Mesenchymal stem cell (in vitro differentiated cells and primary cell): ENCODE measurements at places on chromosomes 12 and 14.

- DNase-seq = no peak
Observed at GRCh38 chr12:66160704-66161103, 9.1 kb downstream of the TMBIM4 start.

DNA sequence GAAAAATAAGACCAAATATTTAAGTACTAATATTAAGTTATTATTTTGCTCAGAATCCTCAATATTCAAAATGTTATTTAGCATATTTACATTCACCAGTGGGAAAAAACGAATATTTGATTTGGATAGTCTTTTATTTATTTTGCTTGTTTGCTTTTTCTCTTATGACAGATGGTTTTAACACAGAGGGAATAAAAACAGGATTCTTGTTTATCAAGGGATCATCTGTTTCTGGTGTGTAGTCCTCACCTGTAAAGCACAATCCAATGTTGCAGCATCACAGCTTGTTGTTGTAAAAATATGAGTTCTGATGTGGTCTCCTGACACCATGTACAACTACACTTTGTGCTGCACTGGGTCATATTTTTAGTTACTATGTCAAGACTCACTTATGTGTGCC is 103.9 kb downstream of the AVPR1A start:
- no peak for DNase-seq

DNA sequence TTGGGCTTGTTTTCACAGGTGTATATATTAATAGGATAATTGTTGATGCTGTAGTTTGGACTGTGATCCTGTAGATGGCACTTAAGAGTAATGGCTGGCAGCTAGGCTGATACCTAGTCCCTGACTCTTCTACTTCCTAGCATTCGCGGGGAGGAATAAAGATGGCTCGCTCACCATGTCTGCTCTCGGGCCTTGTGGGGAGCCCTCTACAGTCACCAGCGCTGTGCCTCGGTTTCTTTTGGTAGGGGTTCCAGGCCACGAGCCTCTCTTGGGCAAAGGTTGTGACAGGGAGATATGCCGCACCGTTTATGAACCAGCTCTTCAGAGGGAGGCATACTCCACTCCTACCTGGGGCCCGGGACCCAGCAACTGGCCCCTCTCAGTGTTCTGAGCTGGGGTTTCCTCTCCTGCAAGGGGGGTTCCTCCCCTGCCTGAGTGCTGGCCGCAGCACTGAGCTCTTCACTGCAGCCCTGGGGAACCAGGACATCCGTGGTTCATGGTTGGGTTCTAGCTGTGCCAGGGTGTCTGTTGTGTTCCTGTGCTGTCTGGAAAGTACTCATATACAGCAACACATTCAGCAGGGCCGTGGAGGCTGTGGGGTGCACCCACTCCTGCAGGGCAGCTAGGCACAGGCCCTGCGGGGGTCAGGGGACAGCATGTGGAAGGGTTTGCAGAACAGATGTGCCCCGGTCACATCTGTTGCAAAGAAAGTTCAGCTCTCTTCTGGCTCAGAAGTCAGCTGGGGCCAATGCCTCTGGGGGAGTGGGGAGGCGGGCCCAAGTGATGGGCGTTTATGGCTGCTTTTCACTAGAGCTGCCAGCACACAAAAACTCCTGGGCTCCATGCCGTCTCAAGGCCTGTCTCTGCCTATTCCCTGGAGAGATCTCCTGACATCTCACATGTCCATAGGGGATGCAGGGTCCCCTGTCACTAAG is 147.9 kb downstream of the PPFIA2 start:
- no peak for DNase-seq

DNA sequence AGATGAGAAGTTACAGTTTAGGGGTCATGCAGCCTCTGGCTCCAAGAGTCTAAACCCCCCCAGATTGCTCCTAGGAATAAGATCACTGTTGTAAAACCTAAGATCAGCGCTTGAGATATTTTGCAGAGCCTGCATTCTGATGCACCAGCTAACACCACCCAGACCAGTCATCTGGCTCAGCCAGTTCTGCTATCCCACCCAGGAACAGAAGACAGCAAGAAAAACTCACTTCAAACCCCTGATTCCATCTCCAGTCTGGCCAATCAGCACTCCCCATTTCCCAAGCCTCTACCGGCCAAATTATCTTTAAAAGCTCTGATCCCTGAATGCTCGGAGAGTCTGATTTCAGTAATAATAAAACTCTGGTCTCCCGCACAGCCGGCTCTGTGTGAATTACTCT is 158.6 kb downstream of the ZNF664 start:
- DNase-seq = no peak

DNA sequence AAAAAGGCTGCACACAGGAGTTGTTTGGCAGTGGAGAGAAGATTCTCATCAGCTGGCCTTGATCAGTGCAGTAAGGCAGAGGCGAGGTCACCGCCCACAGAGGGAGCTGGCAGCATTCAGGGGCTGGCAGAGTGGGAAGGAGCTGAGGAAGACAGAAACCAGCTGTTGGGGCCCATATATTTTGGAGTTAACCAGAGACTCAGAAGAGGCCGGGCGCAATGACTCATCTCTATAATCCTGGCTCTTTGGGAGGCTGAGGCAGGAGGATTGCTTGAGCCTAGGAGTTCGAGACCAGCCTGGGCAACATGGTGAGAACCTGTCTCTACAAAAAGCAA is 17.7 kb downstream of the SMCO2 start:
- DNase-seq = peak; percentile 18

DNA sequence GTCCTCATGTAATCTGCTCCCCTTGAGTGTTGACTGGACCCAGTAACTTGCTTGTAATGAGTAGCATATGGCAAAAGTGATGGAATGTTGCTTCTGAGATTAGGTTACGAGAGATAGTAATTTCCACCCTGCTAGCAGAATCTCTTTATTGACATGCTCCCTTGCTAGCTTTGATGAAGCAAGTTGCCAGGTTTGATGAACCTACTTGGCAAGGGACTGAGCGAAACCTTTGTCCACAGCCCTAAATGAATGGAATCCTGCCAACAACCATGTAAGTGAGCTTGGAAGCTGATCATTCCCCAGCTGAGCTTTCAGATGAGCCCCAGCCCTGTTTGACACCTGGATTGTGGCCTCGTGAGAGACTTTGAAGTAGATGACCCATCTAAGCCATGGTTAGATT is 120.8 kb upstream of the PLXNC1 start:
- no peak for DNase-seq

DNA sequence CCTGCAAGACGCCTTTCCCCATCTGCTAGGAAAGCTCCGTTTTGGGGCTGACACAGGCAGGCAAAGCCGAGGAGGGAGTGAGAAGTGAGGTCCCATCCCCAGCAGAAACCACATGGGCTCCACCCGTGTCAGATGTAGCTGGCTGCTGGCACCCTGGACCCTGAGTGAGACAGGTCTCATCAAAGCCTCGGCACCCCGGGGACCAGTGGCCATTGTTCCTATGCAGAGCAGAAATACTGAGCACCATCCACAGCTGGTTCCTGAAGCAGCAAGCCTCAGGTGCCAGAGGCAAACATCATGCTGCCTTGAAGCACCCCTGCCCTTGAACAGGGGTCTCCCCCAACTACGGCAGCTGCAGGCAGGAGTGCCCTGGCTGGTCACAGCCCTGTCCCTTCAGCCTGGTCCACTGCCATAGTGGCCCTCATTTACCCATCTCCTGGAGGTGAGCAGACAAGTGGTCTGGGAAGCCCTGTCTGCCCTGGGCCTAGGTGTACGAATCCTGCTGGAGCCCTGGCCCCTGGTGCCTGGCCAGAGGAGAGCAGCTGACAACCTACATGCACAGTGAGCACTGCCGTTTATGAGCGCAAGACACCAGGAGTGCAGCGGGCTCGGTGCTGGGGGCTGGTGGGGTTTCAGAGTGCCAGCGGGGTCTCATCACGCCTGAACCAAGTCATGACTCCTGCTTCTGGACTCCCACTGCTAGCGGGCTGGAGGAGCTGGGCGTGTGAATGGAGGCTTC is 289.8 kb upstream of the RTL1 start:
- DNase-seq = no peak

DNA sequence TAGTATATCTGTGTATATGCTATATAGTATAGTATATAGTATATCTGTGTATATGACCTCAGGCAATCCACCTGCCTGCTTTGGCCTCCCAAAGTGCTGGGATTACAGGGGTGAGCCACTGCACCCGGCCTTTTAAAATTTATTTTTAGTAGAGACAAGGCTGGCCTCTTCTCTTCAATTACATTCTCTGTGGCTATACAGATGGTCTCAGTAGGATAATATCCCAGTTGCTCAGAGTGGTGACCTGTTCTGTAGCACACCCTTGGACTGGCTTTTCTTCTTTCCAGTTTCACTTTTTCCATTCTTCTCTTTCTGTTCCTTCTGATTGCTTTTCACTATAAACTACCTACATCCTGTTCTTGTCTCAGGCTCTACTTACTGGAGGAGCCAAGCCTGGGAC is 3.1 kb upstream of the NFATC4 start:
- DNase-seq = no peak

GRCh38 chr12:117118838-117119591 is 19.8 kb upstream of the TESC start:
- no peak for DNase-seq

GRCh38 chr12:124814741-124815613 is 48.7 kb downstream of the SCARB1 start:
- peak; percentile 45 for DNase-seq

- no peak for DNase-seq
Observed at GRCh38 chr14:90034156-90034555, 27.6 kb upstream of the KCNK13 start.

- no peak for DNase-seq
Observed at GRCh38 chr14:20551606-20552005, 9.2 kb downstream of the RNASE9 start.

DNA sequence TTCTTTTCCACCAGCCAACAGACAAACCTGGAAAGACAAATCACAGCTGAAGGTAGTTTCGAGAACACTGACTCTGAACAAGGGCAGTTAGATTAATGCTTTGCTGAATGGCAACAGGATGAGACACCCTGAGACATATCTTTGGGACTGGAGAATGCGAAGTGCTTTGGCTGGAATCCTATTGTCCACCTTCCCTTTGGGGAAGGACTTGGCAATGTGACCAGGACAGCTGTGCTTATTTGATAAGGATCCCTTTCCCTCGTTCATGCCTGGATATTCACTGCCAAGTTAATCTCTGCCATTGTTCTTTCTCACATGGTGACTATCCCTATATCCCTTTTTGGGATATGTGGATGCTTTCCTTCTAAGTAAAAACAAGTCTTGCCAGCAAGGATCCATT is 537.1 kb upstream of the SEL1L start:
- no peak for DNase-seq

DNA sequence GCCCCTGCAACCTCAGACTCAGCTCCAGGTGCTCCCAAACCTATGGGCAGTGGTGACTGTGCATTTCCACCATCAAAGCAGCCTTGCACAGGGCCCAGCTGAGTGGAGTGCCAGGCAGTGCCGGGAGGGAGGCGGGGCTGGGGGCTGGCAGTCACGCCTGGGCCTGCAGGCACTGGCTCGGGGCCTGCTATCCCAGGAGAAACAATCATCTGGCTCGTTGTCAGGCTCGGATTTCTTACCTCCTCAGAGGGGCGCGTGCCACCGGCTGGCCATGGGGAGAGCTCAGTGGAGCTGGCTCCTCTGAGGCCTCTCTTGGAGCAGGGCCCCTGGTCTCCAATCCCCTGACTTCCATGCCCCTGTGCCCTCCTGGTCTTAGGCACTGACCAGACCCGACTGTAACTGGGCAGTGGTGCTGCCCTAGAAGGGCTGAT is 20.2 kb upstream of the PPP1R13B start:
- DNase-seq = no peak
